ENCODE measurements at places on chromosomes 16 and 17.
A peak's percentile ranks its signal among the peaks of the same experiment; 100 is the strongest.

- no peak for DNase-seq
These were observed 17.8 kb downstream of the CDH16 start for GRCh38 chr16:66900721-66901441.

- DNase-seq, result no peak
These were observed 127.5 kb upstream of the PSMD7 start for GRCh38 chr16:74169066-74169465.

DNA sequence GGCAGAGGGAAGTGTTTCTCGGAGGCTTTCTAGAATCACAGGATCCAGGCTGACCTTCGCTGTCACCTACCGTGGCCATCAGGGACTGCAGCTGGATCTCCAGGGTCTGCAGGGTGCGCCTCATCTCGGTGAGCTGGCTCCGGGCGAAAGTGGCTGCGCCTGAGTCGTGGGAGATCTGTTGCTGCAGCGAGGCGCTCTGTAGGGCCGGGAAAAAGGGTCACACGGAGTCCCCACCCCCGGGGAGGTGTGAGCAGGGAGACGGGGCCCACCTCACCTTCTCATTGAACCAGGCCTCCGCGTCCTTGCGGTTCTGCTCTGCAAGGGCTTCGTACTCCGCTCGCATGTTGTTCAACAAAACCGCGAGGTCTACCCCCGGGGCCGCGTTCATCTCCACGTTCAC, 2.9 kb downstream of the KRT28 start:
- DNase-seq, result no peak

DNA sequence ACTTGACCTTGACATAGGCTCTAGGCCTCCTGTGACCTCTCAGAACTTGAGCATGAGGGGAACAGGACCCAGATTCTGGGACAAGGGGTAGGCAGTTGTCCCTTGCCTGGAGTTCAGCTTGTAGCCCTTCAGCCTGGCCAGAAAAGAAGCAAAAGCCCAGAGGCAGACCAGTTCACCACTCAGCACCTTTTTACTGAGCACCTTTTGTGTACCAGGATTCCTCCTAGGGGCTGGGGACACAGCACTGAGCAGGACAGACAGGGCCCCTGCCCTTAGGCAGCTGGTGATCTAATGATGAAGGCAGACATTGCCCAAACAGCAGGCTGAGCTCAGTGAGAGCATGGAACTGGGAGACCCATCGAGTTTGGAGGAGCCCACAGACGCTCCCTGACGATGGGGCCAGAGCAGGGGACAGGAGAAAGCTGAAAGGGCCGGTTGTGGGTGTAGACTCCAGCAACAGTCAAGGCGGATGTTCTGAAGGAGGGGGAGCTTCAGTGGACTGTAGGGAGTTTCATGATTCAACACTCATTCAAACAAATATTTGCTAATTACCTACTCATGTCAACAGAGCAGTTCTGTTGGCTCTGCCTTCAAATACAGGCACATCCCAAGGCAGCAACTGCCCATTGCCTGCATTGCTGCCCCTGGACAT, 32.0 kb downstream of the SBK1 start:
- no peak for DNase-seq

- DNase-seq, result peak; percentile 58
These were observed 3.8 kb downstream of the RNF213 start for GRCh38 chr17:80264205-80265075.

GRCh38 chr16:14004729-14005315, 66.3 kb upstream of the MRTFB start:
- no peak for DNase-seq

GRCh38 chr16:1909561-1910231, 8.5 kb downstream of the HS3ST6 start:
- no peak for DNase-seq

DNA sequence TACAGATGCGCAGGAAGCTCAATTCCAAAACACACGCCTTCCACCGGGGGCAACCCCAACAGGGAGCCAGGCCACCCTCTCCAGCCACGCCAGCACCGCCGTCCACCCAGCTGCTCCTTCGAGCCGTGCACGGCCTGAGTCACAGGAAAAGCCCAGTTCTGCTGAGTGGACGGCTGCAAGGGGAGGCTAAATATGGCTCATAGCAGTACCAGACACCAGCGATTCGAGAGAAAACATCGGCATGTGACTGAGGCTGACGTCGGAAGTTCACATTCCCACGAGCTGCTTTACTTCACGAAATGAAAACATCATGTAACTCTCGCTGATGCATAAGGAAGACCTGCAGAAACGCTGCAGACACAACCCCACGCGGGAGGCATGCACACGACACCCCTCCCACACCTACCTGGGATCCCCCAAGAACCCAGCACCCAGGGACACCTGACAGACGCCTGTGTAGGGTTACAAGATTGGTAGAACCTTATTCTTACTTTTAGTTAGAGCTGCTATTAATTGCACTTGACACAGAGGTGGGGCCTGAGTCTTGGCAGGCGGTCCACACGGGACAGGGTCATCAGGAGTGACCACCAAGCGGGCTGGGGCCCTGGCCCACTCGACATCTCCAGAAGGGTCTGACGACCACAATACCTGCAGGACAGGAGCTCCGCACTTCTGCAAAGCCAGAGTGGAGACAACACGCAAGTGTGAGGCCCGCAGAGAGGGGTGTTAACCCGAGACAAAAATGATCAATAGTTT, 116.8 kb downstream of the ANKRD11 start:
- DNase-seq, result no peak

- no peak for DNase-seq
These were observed 157.3 kb downstream of the AATF start for GRCh38 chr17:37106049-37106448.

GRCh38 chr16:48623304-48624016, 13.5 kb upstream of the N4BP1 start:
- peak; percentile 67 for DNase-seq
